A549 treated with CpdA at 1 μM for 4 hours (cell line): ENCODE measurements at places on chromosomes 5 and 9. TPM values are rescaled to one million over a fixed set of nuclear protein-coding genes. Genes with fewer than 3 reads are reported as not detected.

Gene BNIP1
- 15.0 to 18.7 TPM (median 16.8 TPM) in 5 replicates for total RNA-seq

Gene TEX48
- not detected in 5 replicates for total RNA-seq

Gene CKMT2
- not detected in 5 replicates for total RNA-seq

Gene HTR1A
- not detected in 5 replicates for total RNA-seq

Gene FBP1
- not detected in 5 replicates for total RNA-seq

Gene LCN15
- total RNA-seq: 0.09 TPM in 1 of 5 replicates, not detected in the others

Gene PCDHB12
- total RNA-seq: 0.07 TPM in 1 of 5 replicates, not detected in the others

Gene STING1
- 0.81 to 1.2 TPM (median 1.1 TPM) in 5 replicates for total RNA-seq

Gene EPB41L4A
- 1.3 to 2.1 TPM (median 1.5 TPM) in 5 replicates for total RNA-seq

Gene MSMP
- 0.25 to 0.63 TPM in 2 of 5 replicates, not detected in the others for total RNA-seq

Gene PCDHGC4
- 0.02 to 0.15 TPM (median 0.05 TPM) in 3 of 5 replicates, not detected in the others for total RNA-seq

Gene SPARC
- 15.0 to 28.3 TPM (median 21.6 TPM) in 5 replicates for total RNA-seq

Gene PITX1
- 19.3 to 35.2 TPM (median 34.6 TPM) in 5 replicates for total RNA-seq
